NAMALWA (cell line): ENCODE measurements at places on chromosomes 5 and 9.

- DNase-seq, result no peak
These were observed 58.8 kb upstream of the TMEM171 start for GRCh38 chr5:73061593-73061992.

DNA sequence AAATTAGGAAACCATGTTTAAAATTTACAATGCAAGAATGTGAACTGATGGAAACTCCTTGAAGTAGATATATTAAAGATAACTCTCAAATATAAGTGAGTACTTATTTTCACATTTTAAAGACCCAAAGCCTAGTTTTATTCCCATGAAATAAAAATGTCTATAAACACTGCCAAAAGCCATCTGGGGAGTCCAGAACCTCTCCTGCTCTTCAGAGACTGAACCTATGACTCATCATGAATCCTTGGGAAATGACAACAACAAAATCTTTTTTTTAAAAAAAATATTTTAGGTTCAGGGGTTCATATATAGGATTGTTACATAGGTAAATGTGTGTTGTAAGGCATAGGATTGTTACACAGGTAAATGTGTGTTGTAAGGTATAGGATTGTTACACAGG lies 33.8 kb upstream of the FYB1 start:
- no peak for DNase-seq

- peak; percentile 38 for DNase-seq
These were observed 242.1 kb downstream of the HCN1 start for GRCh38 chr5:45454114-45454513.

DNA sequence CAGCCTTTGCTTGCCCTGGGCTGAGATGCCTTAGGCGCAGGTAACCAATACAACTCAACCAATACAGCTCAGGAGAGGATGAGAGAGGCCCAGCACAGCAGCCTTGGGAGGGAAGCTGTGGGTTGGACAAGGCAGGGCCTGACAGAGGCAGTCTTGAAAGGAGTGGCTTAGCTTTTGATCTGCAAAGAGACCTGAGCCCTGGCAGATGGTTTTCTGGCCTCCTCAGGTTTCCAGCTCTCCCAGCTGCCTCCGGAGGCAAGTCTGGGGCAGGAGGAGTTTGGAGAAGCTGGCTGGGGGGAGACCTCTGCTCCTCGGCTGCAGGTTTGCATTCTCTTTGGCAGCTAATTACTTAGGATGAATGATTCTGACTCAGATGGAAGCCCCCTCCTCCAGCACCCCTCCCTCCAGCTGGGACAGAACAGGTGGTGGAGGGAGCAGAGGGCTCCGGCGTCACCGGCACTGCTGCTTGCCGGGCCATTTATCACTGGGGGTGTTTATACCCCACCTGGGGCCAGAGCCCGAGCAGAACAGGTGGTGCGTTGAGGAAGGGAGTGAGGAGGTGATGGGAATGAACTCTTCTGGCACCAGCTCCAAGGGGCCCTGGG lies 50.8 kb downstream of the TSPAN17 start:
- DNase-seq, result no peak
